Renal cortex interstitium (tissue), 15 donors: ENCODE measurements at places on chromosomes 4 and X. TPM values are rescaled to one million over a fixed set of nuclear protein-coding genes. Genes with fewer than 3 reads are reported as not detected.

GRCh38 chrX:19003756-19004155, 19.8 kb upstream of the PHKA2 start:
- no peak for DNase-seq

DNA sequence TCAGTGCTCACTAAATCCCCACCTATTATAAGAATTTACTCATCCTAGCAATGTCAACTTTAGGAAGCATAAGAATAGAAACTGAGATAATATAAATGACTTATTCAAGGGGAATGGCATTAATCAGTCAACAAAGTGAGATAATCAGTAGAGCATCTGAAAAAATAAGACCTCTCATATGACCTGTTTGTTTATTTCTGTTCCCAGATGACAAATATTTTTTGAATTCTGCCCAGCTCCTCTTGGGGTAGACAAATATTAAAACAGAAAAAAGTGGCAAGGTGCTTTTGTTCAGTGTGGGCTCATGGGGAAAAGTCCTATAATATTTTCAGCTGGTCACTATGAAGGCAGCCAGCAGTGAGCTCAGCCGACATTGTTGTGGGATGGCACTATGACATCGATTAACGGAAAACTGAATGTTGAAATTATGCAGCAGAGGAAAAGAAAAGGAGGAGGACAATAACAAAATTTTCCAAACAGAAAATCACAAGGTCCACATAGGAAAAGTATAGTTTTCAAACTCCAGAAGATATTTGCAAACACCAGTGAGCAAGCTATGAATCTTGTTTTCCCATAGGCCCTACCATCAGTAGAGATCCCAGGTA, 109.6 kb downstream of the ANXA3 start:
- DNase-seq: no peak

DNA sequence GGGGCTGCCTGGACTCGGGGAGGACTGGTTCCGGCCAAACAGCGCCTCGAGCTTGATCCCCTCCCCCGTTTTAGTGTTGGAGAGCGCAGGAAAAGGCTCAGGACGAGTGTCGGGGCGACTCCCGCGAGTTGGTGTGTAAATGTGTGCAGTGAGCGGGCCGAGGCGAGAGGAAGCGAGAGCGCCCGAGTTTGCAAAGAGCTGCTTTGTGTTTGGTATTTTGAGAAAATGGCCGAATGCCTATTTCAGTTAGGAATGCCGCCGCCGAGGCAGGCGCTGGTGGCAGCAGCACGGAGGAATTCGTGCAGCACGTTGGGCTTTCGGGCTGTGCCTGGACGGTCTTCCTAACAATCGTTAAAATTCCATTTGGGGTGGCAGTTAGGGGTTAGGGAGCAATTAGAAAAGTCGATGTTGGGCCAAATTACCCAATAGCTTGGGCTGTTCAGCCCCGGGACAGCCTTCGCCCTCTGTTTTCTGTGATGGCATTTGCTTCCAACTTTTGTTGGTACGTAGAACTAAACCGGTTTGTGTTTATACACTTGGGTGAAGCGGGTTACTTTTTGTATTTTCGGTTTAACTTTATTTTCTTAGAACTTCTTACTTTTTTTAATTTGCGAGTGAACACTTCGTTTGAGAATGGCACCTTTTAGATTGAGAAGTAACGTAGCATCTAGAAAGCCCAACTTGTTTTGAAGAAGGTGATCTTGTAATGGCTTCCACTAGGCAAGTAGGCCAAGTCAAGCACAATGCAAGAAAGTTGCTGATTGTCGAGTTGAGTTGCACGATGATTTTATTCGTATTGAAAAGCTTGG, 1.6 kb downstream of the REST start:
- DNase-seq: peak; percentile 36

GRCh38 chr4:27684610-27685011, 824.0 kb downstream of the STIM2 start:
- peak; percentile 25 for DNase-seq

DNA sequence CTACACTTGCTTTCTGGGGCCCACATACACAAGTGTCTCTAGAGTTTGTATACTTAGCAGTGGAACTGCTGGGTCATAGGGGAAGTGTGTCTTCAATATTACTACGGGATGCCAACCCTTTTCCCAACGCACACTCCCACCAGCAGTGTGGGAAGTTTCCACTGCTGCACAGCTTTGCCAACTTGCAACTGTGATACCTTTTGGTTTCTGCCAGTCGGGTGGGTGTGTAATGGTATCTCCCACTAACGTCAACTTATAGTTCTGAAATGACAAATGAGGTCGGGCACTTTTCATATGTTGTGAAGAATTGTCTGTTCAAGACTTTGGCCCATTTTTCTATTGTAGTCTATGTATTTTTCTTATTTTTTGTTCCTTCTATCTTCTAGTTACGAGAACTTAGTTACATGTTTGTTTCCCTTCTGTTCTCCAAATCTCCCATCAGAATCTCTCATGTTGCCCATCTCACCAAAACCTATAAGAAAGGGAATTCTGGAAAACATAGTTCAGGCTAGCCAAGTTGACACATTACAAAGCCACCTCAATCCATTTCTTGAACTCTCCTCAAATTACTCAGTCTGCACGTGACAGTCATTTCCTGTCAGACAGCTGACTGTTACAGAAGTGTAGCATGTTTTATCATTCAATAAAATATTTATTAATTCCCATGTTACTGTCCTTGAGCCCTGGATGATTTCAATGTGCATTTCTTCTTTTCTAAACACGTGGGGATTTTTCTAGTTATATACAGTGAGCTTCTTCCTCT, 30.7 kb downstream of the PNMA6E start:
- no peak for DNase-seq

- no peak for DNase-seq
Measured at GRCh38 chr4:130028552-130028951, 932.6 kb downstream of the C4orf33 start.

DNA sequence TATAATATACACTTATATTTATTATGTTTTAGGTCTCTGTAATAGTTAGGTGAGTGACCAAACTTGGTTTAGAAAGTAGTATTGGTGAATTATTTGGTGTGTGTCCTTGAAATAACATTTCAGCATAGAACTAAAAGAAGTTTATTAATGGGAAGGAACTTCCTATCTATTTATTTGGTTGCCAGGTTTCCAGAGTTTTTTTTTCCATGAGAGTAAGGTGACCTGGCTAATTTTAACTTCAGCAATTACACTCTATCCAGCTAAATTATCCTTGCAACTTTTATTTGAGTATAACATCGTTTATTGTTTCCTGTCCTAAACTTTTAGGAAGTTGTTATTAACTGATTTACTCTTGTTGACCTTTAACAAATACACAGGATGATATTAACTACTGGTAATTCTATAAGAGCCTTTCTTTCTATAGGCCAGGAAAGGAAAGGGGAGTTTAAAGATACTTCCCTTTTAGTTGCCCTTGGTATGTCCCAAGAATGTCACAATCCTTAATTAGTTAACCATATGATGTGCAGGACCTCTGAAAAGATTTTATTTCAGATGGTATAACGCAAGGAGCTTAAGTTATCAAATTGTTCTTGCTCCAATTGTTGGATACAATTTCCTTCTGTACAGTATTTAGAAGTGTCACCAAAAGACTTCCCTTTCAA, 18.9 kb downstream of the PRDM8 start:
- DNase-seq: no peak

DNA sequence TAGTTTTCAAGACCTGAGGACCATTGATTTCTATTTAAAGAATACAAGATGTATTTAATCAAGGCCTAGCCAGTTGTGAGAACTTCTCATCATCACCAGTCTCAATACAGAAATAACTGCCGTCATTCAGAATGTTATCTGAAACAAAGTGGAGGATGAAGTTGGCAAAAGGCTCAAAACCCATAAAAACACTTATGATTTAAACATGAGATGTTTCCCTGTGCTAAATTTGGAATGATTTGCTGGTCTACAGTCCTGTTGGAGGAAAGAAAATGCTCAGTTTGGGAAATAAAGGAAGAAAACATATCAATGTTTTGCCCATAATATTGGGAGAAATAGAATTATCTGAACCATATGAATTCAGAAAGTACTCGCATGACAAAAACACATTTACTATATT, 192.2 kb downstream of the ADGRA3 start:
- DNase-seq: no peak

DNA sequence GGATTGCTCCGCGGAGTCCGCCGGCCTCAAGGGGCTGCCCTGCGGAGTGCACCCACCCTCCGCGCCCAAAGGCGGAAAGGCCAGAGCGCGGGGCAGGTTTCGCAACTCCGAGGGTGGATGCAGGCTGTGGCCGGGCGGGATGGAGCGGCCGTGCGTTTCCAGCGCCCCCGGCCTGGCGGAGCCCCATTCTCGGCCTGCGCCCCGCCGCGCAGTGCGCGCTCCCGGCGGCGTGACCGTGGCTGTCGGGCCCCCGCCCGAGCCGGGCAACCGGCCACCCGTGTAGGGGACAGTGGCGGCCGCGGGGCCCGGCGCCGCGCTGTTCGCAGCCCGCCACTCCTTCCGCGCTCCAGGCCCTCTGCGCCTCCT, 331 bp downstream of the SETD7 start:
- DNase-seq: no peak

GRCh38 chrX:136822337-136823095, 41.8 kb upstream of the ARHGEF6 start:
- DNase-seq: no peak

DNA sequence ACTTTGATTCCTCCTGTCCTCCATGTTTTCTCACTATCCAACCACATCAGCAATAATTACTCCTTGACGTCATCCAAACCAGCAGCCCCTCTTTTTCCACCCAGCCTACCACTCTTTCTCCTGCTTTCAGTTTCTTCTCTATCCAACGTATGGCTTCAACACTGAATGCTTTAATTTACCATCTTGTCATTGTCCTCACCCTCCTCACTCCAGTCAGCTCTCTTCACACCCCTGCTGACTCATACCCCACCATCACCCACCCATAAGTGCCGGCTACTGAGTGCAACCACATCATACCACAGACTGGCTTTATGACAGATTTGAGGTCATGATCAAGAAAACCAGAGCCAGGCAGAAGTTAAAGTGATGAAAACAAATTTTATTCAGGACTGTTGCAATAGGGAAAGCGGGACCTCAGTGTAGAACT, 9.8 kb upstream of the ANXA5 start:
- no peak for DNase-seq

- peak; percentile 21 for DNase-seq
Measured at GRCh38 chr4:84159762-84160161, 339.3 kb downstream of the NKX6-1 start.

The PPARGC1A gene
- polyA plus RNA-seq: 30.0 TPM

The HMGB2 gene
- 477 TPM for polyA plus RNA-seq

The C4orf50 gene
- not detected for polyA plus RNA-seq

The MAGEA8 gene
- 0.19 TPM for polyA plus RNA-seq

The PIR gene
- 5.5 TPM for polyA plus RNA-seq

The MAGEA1 gene
- not detected for polyA plus RNA-seq

The DCAF12L2 gene
- polyA plus RNA-seq: 2.0 TPM

The IQCM gene
- not detected for polyA plus RNA-seq

The KLF8 gene
- polyA plus RNA-seq: 7.1 TPM
